ENCODE measurements at places on chromosomes 3 and 15.

- DNase-seq, result peak; percentile 3
Measured at GRCh38 chr15:87672309-87673288, 583.9 kb downstream of the NTRK3 start.

DNA sequence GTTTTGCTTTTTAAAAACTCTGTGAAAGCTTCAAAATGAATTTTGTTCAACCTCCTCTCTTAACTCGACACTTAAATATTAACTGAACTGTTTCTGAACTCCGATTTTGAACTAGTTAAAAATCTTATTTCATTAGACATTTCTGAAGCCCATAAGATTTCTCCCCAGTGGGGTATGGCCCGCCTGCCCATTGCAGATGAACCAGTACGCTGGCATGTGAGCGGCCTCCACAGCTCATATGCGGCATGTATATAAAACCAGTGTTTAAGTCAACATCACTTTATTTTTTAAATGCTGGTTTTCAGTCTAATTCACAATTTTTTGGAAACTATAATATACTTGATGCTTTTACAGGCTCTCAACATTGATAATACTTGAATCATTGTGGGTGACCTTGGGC is 50.2 kb downstream of the CPN2 start:
- no peak for DNase-seq

GRCh38 chr3:193593668-193594030 is 641 bp downstream of the OPA1 start:
- DNase-seq, result peak; percentile 29

GRCh38 chr3:187914231-187914630 is 169.0 kb upstream of the BCL6 start:
- no peak for DNase-seq

- no peak for DNase-seq
Measured at GRCh38 chr3:169448501-169448900, 215.0 kb downstream of the MECOM start.

DNA sequence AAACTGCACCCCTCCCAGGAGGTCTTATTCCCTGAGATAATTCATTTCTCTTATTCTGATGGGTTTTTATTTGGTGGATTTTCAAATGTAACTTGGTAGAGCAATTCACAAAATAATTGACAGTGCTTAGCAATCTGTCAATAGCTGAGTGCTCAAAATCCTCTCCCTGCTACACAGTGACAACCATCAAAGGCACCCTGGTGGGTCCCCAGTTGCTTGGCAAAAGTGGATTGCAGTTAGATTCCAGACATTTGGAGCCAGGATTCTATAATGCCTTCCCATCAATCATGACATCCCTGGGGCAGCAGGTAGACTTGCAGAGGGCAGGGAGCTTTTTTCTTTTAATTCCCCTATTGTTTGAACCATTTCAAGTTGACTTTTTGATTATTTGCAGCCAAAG is 59.0 kb downstream of the FHIT start:
- no peak for DNase-seq

DNA sequence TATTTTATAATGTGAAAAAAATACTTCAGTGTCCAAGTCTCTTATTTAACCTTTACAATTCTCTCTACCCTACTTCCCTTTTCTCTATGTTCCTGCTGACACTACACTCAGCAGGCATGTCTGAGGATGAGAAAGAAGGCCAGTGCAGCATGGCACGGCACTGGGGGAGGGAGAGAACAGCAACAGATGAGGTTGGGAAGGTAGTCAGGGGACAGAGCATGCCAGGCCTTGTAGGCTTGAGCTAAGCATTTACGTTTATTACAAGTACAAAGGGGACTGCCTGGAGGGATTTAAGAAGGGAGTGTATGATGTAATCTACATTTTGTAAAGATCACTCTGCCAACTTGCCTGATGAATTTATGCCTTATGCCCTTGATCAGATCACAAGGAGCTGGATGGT is 117.3 kb upstream of the WNT5A start:
- peak; percentile 60 for DNase-seq

GRCh38 chr3:24299806-24300626 is 194.6 kb downstream of the THRB start:
- no peak for DNase-seq

DNA sequence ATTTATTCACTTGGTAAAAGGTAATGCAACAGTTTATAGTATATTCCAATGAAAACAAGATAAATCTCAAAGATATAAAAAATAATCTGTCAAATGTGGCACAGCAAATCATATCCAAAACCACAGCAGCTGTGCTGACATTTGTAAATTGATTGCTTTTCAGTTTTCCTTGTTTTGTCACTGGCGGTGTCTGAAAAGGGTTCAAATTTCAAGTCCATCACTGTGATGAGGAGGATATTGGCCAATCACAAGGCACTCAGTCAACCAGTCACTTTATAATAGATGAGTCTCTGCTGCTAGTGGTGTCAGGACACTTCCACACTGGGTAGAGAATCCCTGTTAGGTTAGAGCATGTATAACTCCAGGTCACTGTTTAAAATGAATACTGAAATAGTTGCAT is 154.8 kb downstream of the SLC9A9 start:
- DNase-seq, result no peak

DNA sequence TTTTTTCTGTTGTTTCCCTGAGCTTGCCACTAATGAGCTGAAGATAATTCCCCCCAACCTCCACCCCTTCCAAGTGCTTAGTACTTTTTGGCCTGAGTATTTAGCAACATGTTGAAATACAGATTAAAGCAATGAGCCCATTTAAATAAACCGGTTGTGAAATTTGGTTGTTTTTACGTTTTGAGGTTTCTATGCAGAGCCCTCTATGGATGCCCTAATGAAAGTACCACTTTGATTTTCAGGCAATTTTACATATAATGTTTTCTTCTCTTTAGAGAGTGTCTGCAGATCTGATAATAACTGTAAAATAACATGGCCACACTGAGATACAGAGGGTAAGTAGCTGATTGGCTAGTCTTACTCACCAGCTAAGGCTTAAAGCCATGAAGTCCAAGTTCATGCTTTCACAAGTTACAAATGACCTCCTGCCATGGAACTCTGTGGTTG is 139.4 kb upstream of the SLC7A14 start:
- DNase-seq, result no peak

DNA sequence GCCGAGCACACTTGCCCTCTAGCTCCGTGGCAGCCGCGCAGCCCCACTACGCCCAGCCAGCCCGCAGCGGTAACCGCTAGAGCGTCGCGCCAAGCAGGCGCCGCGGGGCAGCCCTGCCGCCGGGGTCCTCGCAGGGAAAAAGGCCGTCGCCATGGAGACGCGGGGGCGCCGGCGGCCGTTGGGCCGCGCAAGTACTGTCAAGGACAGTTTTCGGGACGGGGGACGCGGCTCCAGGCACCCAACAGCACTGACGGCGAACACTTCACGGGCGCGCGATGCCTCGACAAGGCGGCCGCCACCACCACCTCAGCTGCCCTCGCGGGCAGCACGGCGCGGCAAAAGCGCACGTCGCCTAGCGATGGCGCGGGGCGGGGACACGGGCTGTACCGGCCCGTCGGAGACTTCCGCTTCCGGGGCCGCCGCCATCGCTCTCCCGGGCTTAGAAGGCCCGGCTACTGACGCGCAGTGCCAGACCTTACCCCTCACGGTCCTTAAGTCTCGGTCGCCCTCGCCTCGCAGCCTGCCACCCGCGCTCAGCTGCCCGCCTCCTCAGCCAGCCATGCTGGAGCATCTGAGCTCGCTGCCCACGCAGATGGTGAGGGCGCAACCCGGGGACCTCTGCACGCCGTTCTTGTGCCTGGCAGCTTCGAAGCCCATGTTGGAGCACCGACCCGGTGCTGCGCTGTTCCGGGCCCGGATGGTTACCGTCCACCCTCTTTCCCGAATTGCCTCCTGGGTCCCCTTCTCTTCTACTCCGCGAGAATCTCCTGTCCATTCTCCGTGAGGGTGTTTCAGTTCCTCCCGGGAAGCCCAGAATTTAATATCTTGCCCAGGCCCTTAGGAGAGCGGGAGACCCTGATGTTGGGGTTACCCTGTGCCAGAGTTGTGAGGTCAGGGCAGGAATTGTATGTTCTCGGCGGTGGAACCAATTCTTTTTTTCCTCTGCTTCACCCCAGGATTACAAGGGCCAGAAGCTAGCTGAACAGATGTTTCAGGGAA is at the start of the genes GLT8D1 and SPCS1:
GLT8D1 (minus strand) TSS at position 104 of the 999 bp plus-strand sequence. CDS start 5,331 bp downstream, outside the sequence.
SPCS1 (plus strand) TSS at position 419 of the 999 bp plus-strand sequence; CDS start at position 560, 141 bp downstream.
- DNase-seq, result peak; percentile 97

DNA sequence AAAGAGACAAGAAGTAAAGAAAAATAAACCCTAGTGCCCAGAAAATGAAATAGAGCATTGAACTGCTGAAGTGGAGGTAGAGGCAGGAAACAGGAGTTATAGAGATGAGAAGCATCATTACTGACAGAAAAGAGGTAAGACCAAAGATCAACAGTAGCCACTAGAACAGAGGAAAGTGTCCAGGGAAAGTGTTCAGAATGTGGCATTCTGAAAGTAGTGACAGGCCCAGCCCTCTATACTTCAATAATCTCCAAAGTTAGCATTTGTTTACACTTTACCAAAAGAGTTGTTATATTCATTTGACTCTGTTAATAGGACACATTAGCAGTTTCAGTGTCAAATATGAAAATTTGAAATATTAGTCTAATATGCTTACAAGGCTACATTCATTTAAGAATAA is 727.1 kb upstream of the NECTIN3 start:
- DNase-seq, result no peak

- DNase-seq, result no peak
Measured at GRCh38 chr3:123075359-123075758, 8.5 kb downstream of the PDIA5 start.

DNA sequence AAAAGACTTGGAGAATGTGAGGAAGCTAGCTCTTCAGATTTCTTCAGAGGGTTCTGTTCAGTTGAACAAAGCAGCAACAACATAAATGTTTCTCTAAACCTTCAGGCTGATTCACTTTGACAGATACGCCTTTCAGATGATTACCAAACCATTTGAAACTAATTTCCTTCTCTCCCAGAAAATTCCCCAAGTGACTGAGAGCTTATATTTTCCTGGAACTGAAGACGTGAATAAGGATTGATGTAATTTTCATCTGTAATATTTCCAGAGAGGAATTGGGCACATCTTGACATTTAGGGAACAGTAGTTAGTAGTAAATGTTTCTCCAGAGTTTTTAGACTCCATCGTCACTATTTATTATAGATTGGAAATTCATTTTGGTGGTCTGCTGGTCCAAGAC is 108.6 kb upstream of the AADACL2 start:
- no peak for DNase-seq

DNA sequence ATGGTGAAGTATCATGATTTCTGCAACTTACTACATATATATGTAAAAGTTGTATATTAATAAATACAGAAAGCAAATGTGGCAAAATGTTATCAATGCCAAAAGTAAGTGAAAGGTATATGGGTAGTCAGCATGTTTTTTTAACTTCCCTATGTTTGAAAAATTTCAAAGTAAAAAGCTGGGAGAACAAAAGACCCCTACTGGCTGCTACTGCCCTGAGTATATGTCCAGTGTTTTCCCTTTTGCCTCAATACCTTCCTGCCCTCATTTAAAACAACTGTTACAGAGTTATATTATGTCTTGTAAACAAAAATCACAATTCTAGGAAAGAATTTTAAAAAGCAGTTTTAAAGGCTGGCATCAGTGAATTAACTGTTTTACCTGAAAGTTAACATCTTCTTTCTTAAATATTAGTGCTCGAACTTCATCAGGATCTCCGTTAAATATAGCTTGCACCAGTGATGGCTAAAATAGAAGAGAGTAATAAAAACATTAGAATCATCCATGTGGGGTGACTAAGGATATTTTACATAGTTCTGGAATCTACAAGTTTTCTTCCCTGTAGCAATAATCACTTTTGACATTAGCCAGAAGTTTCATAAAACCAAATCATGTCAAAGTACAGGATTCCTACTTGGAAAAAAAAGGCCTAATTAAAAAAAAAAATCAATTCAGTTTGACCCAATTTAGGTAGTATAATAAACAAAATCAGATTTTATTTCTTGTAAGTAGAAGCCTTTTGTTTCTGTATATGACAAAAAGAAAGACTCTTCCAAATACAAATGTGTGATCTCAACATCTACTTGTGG is 2.7 kb downstream of the ANKRD28 start:
- no peak for DNase-seq

GRCh38 chr3:186099178-186099577 is 9.7 kb downstream of the ETV5 start:
- DNase-seq, result no peak

GRCh38 chr3:49519296-49519695 is 35.0 kb upstream of the BSN start:
- no peak for DNase-seq

DNA sequence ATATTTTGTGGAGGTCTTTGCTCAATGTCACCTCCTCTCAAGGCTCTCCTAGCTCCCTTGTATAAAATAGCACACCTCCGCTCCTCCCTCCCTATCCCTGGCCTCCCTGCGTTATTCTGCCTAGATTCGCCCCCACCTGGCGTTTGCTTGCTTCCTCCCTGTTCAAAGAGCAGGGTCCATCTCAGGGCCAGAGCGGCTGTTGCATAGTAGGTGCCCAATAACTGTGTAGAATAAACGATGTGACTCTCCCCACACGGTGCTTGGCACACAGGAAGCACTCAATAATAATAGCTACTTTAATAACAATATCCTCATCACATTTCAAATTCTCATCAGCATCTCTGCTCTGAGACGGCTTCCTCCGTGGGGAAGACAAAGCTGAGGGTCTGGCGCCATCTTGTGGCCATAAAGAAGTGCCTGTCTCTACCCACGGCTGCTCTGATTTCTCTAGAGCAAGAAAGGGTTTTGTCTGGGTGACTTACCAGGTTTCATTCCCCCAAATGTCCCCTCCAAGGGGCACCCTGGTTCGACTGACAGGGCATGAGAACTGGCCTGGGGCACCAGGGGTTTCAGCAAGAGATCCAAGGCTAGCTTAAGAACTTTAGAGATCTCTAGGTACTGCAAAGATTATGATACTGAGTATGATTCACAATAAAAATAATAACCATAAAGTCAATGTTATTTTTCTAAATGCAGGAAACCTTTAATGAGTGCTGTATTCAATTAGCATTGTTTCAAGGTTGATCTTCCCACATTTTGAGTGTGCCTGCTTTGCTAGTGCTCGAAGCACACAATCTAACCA is 16.1 kb downstream of the CD276 start:
- DNase-seq, result peak; percentile 94

Measured in suppressor macrophage (primary cell).